MV-4-11 (cell line): ENCODE measurements at places on chromosomes 2 and 18.

DNA sequence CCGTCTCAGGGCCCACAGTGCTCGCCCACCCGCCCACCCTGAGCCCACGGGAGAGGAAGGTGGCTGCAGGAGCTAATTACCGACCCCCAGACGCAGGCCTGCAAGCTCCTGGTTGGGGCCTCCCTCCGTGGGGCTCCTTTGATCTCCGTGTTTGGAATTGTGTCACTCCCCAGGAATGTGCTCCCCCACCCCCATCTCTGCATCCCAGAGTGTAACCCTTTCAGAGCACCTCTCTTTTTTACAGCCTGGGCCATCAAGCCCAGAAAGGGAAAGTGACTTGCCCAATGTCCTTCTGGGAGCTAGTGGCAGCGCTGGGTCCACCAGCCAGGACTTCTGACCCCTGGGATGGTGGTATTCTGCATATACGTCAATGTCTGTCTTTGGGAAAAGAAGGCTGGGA is 335.1 kb downstream of the CYRIA start:
- no peak for DNase-seq

- no peak for DNase-seq
These were observed 16.2 kb upstream of the CAPN13 start for GRCh38 chr2:30823452-30823851.

- DNase-seq, result peak; percentile 18
These were observed 8.6 kb upstream of the NCOA1 start for GRCh38 chr2:24482251-24482971.

GRCh38 chr18:7901657-7902056 is 334.5 kb downstream of the PTPRM start:
- DNase-seq, result no peak

DNA sequence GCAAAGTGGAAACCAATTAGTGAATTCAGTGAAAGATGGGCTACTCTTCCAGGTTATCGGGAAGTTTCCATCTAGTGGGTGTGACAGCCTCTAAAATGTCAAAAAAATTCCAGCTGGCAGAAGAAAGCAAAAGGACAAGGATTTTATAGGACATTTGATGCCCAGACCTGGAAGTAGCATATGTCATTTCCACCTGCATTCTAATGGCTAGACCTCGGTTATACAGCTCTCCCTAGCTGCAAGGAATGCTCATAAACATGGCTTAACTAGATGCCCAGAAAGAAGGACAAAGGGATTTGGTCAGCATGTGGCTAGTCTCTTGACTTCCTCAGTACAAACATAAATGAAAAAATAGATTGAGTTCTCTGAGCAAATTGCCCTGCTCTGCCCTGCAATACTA is 215.4 kb downstream of the NYAP2 start:
- no peak for DNase-seq

DNA sequence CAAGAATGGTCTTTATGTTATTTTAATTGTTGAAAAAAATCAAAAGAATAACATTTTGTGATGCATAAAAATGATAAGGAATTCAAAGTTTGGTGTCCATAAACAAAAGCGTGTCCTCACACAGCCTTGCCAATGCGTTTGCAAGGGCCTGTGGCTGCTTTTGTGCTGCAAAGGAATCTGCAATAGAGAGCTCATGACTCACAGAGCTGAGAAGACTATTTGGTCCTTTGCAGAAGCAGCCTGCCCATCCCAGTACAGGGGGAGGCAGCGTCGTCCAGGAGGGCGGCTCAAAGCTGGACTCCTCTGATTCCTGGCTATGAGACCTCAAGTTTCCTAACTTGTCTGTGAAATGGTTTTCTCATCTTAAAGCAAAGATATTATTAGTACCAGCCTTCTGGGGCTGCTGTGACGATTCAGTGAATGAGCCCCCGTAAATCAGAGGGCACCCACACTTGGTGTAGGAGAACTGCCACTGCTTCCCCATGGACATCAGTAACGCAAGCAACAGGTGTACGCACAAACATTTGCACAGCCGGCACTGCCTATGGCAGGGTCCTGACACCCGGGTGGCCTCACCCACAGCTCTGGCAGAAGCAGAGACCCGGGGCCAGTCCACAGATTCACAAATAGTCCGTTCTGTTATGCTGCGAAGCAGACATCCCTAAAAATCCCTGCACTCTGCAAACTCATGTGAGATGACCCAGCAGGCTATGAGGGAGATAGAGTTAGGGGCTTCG is 70.6 kb upstream of the ASAP2 start:
- no peak for DNase-seq

DNA sequence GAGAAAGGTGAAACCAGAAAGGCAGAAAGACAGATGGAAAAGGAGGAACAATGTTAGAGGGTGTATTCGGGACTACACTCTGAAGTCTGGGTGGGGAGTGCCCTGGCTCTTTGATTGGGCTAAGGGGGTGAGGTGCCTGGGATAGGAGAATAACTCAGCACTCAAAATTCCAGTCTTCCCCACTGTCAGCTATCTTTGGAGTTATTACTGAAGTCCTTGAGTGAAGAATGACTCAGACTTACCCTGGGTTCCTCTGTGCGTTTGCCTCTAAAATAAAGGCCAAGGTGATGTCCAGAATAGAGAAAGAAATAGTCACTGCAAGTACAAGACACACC is 151.8 kb upstream of the SERPINE2 start:
- no peak for DNase-seq

DNA sequence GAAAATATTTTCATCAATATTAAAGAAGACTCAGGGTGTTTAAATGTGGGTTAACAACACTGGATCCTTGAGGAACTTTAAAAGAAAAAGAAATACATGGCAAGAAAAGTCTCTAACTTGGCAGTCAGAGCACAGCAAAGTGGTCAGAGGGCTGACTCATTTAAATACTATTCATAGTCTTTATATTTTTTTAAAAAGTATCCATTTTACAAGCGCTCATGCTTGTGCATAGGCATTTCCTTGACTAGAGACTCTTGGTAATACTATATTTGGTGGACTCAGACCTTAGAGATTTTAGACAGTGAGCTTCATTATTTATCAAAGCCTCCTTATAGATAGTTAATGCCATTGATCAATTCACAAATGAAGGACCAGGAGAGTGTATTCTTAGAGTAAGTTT is 110.2 kb downstream of the ABCA12 start:
- DNase-seq, result no peak

DNA sequence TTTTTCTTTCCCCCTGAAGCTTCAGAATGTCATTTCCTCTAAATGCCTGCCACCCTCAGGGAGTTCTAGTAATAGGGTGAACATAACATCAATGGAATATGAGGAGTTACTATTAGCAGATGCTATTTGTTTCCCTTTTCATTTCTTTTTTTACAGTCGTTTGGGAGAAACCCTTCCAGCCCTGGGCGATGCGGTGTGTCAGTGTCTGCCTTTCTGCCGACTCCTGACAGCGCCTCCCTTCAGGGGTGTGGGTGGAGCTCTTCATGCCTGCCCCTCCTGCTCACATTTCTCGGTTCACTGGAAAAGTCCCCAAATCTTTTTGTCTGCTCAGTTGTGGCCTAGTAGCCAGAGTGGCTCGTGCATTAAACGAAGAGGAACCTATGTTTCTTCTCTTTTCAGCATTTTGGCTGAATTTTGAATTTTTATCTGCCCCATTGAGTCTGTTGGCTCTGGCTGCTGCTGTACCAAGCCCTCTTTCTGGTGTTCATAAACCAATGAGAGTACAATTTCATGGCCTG is 72.3 kb downstream of the FMNL2 start:
- DNase-seq, result no peak

DNA sequence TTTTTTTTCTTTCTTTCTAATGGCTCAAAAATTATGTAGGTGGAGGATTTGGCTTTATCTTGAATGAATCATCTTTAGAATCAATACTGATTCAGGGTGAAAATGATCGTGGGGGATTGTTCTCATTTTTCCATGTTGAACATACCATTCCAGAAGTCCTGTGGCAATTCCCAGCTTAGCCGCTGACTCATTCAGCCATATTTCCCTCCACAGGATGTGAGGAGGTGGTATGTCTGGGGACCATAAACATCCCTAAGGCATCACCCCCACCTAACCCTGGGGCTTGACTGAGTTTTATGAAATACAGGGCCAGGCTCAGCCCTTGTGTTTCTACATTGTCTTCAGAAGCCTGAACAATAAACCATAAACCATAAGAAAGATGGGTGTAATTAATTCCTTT is 92.7 kb upstream of the FN1 start:
- no peak for DNase-seq

GRCh38 chr2:46780801-46781445 is 134.7 kb downstream of the MCFD2 start:
- no peak for DNase-seq

- no peak for DNase-seq
These were observed 32.0 kb upstream of the MC4R start for GRCh38 chr18:60404486-60405085.

- no peak for DNase-seq
These were observed 666.9 kb downstream of the NYAP2 start for GRCh38 chr2:226066391-226066790.

GRCh38 chr18:74918276-74918790 is 290.6 kb downstream of the PTGR3 start:
- no peak for DNase-seq

DNA sequence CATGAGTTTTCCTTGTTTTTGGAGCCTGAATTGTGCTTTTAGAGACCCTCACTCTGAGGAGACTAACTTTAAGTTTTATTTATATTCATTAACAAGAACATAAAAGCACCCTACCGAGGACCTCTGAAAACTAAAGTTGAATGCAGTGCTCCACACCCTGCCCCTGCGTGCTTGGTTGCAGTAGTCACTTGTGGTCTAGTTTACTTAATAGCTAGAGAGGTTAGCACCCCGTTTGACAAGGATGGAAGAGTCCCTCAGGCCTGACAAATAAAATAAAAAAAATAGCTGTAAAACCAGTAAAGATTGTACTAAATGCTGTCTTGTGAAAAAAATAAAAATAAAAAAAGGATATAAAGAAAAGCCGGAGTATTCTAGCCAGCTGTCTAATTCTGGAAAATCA is 395.2 kb downstream of the MTX2 start:
- no peak for DNase-seq

DNA sequence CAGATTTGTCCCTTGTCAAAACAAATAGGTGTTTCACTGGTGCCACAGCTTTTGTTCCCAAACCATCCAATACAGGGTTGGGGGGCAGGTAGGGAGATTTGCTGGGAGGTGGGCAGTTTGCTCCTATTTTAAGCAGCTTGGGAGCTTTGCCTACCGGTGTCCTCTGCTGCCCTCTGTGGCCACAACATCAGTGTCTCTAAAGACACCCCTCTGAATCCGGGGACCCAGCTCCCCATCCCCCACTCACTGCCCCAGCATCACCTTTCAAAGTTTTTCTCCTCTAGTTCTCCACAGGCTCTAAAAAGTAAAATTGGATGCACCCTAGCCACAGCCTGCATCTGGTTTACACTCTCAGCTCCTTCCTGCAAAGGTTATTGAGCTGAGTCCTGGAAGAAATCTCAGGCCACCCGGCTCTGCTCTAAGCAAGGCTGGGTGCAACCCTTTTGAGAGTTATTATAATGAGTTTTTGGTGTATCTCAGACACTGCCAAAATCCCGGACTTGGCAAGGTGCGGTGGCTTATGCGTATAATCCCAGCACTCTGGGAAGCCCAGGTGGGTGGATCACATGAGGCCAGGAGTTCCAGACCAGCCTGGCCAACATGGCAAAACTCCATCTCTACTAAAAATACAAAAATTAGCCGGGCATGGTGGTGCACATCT is 2.9 kb upstream of the EPAS1 start:
- no peak for DNase-seq

DNA sequence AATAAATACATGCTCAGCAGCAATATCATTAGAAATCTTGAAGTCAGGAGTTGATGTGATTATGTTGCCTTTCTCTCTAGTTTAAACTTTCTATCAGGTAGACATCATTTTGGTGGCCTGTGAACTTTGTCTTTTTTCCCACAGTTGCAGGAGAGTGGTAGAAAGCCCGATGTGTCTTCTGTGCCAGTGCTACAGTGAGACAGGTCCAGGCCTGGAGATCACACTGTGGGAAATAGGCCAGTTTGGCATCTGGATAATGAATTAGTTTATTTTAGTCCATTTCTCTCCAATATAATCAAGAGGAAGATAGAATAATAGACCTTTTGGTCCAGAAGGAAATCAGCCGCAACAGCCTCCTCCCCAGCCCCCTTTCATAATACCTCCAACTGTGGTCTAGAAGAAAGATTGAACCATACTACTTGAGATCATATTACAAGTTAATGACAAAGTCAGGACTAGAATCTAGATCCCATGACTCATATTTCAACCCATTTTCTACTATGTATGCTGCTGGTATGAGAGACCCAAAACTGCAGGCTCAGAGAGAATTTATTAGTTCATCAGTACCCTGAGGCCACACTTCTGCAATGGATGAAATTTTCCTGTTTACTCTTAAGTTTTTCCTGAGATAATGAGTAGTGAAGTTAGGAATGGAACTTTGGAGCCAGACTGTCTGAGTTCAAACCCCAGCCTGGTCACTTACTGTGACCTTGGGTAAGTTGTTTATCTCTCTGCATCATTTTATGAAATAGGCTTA is 20.6 kb downstream of the KCMF1 start:
- no peak for DNase-seq

- DNase-seq, result peak; percentile 65
These were observed 503 bp downstream of the ZNF513 start for GRCh38 chr2:27379836-27380625.

GRCh38 chr2:88234760-88235159 is 64.6 kb downstream of the THNSL2 start:
- peak; percentile 57 for DNase-seq

DNA sequence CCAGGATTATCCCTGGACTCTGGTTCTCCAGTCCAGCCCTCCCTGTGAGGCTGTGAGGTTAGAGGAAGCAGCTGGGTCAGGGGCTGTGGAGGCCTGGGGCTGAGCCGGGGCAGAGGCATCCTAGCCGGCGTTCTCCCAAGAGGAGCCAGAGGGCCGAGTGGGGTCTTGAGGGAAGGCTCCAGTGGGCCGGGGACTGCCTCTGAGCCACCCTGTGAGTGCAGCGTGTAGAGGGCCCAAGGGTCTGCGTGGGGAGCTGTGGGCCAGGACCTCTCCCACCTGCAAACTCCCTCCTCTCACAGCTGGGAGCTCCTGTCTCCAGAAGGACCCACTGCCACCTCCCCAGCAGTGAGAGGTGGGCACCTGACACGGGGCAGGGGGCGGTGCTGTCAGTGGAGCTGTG is 41.0 kb downstream of the GLI2 start:
- DNase-seq, result no peak

DNA sequence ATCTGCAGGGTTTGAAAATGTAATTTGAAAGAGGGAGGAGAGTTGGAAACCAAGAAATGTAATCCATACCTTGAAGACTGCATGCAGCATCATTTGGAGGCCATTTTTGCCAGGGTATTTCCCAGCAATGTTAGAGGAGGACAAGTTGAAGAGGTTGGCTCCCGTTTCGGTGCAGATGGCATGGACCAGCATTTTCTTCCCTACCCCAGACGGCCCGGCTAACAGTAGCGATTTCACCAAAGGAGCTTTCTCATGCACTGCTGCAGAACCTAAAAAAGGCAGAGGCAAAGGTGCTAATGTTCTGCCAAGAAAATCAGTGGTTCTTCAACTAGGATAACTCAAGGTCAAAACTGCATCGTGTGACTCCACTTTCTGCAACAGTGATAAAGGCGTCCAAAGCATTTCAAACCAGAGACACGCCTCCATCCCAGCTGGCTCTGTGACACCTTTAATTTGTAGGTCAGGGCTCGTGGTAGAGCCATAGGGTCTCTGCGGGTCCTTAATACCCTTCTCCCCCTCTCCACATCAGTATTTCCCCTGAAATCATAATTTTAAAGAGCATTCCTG is 99.6 kb upstream of the ASB18 start:
- DNase-seq, result no peak

GRCh38 chr2:3277050-3277747 is 100.4 kb downstream of the EIPR1 start:
- no peak for DNase-seq
